ENCODE measurements at places on chromosomes 12 and 14.

GRCh38 chr14:32473464-32473855 lies 144.4 kb downstream of the AKAP6 start:
- no peak for DNase-seq

GRCh38 chr12:45244561-45245343 lies 28.9 kb downstream of the ANO6 start:
- no peak for DNase-seq

DNA sequence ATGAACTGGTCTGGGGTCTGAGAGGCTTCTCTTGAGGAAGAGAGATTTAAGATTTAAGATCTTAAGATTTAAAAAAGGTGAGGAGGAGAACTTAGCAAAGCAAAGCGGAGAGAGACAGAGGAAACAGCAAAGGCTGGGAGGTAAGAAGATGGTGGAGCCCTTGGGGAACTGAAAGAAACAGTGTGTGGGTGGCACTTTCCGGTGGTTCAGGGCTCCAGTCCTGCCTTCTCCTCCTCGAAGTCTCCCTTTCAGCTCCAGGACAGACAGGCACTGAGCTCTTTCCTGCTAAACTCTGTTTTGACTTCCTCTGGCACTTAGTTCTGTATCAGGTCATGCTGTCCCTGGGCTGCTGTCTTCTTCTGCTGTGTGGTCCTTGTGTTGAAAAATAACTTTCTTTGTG lies 298.7 kb upstream of the SRRM4 start:
- DNase-seq, result no peak

DNA sequence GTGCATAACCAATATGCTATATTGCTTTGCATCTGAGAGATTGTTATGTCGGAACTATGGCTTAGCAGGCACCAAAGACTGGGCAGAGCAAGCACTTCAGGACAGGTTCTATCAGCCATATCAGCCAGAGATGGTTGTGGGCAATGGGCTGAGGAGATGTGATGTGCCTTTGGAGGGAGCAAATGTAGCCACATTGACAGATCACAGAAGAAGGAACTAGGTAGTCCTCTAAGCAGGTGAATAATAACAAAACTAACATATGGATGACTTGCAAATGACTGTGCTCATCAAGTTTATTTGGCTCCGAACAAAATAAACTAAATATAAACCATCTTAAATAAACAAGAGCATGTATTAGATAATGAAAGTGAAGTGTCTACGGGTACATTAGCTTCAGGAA lies 291.7 kb downstream of the RMST start:
- DNase-seq, result no peak

GRCh38 chr12:95212586-95212985 lies 4.7 kb downstream of the FGD6 start:
- no peak for DNase-seq

- DNase-seq, result no peak
Observed at GRCh38 chr14:35539969-35540368, 6.0 kb downstream of the INSM2 start.

Data from stimulated activated CD4-positive, alpha-beta T cell treated with anti-CD3 and anti-CD28 coated beads, Interleukin-12 subunit alpha, Interleukin-12 subunit beta, amount 100 ng/mL, for 4 hours (primary cell).